ENCODE measurements at places on chromosomes 12 and 14.
A peak's percentile ranks its signal among the peaks of the same experiment; 100 is the strongest.

- DNase-seq = no peak
These were observed 465.8 kb downstream of the CCER1 start for GRCh38 chr12:90489141-90489540.

GRCh38 chr12:93059925-93060665 is 131.0 kb upstream of the EEA1 start:
- DNase-seq = no peak

- DNase-seq = no peak
These were observed 32.6 kb downstream of the PAPLN start for GRCh38 chr14:73269729-73270531.

- no peak for DNase-seq
These were observed 21.1 kb downstream of the EVL start for GRCh38 chr14:100086361-100086760.

DNA sequence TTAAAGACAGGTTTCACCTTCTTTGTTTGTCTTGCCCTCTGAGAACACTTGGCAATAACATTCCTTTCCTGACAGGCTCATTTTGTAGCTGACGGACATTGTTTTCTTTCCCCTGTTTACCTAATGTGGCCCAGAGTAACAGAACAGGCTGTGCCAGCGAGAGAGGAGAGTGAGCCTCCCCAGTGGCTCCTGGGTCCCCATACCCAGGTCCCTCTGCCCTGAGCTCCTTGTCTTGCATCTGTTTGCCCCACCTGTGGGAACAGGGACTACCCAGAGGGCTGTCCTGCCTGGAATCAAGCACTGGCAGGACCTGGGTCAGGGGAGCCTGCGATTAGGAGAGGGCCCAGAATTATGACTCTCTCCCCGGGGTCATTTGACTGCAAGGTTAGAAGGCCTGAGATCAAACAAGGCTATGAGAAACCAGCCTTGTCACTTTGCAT is 222.9 kb downstream of the ZFP36L1 start:
- no peak for DNase-seq

DNA sequence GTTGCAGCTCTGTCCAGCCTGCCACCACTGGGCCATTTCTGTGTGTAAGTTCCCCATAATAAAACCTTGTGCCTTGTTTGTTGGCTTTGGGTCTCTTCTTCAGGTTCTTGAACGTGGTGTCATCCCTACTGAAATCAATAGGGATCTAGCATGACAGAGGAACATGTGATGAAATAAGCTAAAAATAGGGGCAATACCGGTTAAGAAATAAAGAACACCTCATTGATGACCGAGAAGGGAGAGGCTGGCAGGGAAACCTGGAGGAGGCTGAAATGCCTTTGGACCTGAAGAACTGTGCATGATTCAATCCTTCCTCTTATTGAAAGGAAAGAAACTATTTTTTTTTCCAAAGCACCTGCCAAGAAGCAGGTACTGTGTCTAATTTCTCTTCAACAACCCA is 172.3 kb downstream of the PPM1H start:
- DNase-seq = no peak

- DNase-seq = no peak
These were observed 16.0 kb upstream of the SLC38A2 start for GRCh38 chr12:46388427-46389021.

- no peak for DNase-seq
These were observed 56.8 kb downstream of the DUSP16 start for GRCh38 chr12:12505544-12506495.

DNA sequence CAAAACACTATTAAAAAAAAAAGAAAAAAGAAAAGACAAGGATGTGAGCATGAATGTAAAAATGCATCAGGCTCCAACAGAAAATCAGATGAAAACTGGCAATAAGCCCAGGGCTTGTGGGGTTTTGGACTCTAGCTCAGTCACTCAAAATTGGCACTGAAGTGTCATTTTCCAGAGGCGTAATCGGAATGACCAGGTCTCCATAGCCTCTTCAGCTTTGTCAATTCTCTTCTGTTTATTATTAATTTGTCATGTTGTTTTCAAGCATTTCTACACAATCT is 137.2 kb upstream of the TRHDE start:
- no peak for DNase-seq

DNA sequence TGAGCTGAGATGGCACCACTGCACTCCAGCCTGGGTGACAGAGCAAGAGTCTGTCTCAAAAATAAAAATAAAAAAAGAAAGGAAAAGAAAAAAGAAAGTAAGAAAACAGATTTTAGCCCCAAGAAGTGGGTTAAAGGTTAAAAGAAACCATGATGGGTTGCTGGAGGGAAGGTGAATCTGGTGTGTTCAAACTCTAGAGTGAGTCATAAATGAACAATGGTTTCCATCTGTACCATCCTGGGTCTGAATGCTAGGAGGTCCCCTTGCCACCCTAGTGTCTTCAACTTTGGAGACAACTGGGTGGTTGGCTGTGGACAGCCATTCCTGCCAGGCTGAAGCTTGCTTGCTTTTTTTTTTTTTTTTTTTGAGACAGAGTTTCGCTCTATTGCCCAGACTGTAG is 1.6 kb upstream of the RPS26 start:
- DNase-seq = no peak

DNA sequence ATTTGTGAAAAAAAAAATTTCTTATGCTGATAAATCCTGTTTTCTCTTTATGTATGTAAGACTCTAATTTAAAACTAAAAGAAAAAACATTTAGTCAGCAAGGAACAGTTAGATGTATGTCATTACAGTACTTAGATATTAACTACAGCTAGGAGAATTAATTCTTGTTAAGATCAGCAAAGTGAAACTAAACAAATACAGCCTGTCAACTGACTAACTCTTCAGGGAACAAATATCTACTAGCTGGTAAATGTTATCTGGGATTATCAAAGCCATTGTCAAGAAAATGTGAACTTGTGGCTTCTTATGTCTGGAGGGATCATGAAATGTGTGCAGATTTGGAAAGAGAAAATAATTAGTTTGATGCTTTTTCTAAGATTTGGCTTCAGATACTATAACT is 27.5 kb downstream of the MGAT4C start:
- no peak for DNase-seq

DNA sequence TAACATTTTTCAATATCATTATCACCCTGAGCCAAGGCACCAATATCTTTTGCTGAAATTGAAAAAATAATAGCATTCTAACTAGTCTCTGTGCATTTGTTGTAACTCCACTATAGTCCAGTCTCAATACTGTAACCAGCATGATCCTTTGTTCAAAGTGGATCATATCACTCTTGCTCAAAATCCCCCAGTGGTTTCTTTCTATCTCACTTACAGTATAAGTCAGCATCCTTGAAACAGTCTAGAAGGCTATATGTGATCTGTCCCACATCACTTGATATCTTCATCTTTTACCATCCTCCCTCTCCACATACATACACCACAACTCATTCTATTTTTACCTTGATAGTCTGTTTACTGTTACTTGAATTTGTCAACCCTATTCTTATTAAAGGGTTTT is 435.7 kb downstream of the CCER1 start:
- DNase-seq = no peak

GRCh38 chr14:96214793-96215192 is 10.2 kb downstream of the BDKRB2 start:
- no peak for DNase-seq

DNA sequence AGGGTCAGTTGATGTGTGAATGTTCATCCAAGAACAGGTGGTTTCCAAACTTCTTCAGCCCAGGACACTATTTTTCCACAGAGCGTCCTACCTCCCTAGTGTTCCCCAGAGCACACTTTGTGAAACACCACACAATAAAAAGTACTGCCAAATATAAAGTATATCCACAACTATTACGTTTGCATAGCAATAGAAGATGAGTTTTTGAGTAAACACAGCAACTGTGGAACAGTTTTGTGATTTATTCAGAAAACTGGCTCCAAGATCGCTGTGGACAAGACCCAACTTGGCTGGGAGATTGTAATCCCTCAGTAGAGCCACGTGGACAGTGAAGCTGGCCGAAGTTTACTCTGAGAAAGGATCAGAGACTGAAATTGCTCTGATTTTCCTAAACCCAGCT is 14.5 kb upstream of the MAP1LC3B2 start:
- DNase-seq = no peak

GRCh38 chr12:46402451-46402850 is 29.9 kb upstream of the SLC38A2 start:
- no peak for DNase-seq

DNA sequence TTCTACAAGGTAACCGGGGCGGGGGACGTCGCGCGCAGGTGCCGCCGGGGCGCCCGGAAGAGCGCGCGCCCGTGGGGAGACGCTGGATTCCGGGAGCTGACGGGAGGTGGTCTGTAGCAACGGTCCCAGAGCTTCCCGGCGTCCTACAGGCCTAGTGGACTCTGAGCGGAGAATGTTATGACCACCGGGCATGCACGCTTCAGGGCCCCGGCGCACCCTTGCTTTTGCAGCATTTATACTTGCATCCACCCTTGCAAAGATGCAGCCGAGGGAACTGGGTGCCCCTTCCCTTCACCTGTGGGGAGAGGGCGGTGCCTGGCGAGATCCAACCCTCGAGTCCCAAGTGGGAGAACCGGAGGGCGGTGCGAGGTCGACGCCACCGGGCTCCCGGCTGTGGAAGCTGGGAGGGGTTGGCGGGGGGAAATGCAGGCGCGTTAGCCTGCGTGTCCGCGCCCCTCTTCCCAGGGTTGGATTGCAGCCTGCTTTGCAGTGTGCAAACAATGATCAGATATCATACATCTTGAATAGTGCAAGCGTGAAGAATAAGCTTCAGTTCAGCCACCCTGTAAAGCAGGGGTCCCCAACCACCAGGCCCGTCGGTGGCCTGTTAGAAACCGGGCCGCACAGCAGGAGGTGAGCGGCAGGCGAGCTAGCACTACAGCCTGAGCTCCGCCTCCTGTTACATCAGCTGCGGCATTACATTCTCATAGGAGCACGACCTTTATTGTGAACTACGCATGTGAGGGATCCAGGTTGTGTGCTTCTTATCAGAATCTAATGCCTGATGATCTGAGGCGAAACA is 576 bp downstream of the ERP29 start:
- DNase-seq = peak; percentile 27

GRCh38 chr12:24902511-24903328 is 46.2 kb downstream of the BCAT1 start:
- no peak for DNase-seq

GRCh38 chr14:61893371-61893940 is 131.2 kb downstream of the SNAPC1 start:
- DNase-seq = no peak

DNA sequence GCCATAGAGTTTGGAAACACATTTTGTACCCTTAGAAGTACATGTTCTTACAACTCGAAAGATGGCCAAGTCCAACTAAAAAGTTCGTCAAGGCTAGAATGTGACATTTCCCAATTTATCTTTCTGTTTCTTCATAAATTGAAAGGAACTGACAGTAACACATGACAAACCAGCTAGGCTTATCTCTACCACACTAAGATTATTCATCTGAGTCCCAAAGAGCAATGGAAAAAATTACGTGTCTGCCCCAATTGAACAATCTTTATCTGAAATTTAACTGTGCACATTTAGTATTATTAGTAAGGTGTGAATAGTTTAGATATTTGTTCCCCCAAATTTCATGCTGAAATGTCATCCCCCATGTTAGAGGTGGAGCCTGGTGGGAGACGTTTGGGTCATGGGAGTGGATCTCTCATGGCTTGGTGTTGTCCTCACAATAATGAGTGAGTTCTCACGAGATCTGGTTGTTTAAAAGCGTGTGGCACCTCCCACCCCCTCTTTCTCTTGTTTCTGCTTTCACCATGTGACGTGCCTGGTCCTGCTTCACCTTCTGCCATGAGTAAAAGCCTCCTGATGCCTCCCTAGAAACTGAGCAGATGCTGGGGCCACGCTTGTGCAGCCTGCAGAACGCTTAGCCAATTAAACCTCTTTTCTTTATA is 13.3 kb downstream of the CPM start:
- no peak for DNase-seq

- DNase-seq = no peak
These were observed 176.3 kb upstream of the CLEC14A start for GRCh38 chr14:38432186-38432585.

GRCh38 chr12:11758087-11758486 is 108.6 kb downstream of the ETV6 start:
- DNase-seq = no peak

DNA sequence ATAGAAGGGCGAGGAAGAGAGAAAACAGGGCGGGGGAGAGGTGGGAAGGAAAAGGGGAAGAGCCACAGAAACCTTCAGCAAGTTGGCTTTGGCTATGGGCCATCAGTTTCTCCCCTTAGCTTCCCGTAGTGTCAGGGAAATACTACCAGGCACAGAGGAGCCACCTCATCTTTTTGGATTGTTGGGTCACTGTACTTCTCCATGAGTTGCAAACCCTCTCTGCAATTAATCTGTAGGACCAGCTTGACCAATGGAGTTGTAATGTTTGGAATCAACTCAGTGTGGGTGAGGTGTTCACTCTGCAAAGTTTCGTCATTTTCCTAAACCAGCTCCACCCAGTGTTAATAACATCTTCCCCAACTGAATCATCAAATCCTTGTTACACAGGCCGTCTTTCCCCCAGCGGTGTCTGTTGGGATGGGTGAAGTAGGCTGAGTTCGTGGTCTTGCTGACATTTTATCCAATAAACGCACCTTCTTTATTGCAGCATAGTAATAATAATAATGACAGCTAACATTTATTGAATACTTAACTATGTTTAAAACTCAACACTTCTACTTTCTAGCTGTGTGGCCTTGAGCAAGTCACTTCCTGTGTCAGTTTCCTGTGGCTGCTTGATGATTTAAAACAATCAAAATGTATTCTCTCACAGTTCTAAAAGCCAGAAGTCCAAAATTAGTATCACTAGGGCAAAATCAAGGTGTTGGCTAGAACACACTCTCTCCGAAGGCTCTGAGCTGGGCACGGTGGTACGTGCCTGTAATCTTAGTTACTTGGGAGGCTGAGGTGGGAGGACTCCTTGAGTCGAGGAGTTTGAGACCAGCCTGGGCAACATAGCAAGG is 8.1 kb upstream of the GLTP start:
- no peak for DNase-seq

- no peak for DNase-seq
These were observed 422.1 kb downstream of the RPS29 start for GRCh38 chr14:49164074-49164473.

- DNase-seq = no peak
These were observed 315.3 kb upstream of the PRICKLE1 start for GRCh38 chr12:42904683-42905418.

GRCh38 chr12:111570084-111570961 is 28.8 kb downstream of the ATXN2 start:
- DNase-seq = no peak

Measured in activated CD8-positive, alpha-beta memory T cell treated with anti-CD3 and anti-CD28 coated beads for 48 hours (primary cell).